ENCODE measurements at places on chromosomes 2 and 18.

DNA sequence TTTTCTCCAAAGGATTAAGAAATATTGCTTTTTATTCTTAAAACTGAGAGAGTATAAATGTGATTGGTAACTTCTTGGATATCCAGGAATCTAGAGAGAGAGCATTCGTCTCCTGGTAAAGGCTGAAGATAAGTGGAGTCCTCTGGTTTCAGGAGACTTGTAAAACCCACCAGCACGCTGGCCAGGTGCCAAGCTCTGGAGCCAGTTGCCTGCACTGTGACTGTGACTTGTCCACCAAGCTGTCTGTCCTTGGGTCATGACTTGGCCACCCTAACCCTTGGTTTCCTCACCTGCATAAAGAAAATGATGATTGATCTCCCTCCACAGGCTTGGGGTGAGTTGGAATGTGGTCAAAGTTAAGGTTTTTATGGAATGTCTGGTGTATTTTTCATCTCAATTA lies 185.4 kb upstream of the NCKAP5 start:
- no peak for DNase-seq

DNA sequence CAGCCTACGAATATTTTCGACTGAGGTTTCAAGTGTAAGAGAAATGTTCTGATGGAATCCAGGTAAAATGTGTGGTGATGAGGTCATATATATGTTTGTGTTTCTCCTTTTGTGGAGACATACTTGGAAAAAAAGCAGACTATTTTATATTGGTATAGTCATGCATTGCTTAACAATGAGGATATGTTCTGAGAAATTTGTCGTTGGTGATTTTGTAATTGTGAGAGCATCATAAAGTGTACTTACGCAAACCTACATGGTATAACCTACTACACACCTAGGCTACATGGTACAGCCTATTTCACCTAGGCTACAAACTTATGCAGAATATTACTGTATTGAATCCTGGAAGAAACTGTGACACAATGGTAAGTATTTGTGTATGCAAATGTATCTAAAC lies 1849.9 kb upstream of the CELF4 start:
- no peak for DNase-seq

DNA sequence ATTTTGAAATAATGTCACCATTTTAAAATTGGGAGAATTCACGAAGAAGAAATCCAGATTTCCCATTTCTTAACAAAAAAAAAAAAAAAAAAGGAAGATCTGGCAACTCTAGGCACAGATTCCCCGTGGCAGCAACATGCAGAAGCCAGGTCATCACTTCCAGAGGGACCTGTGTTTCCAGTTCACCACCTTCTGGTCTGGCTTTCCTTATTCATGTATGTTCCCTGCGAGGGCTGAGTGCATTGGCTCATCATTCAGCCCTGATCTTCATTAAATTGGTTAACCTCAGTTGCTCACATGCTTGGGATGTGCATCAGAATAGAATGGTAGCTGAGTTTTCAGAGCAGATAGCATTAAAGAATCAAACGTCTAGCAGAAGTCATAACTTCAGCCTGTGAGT lies 25.0 kb upstream of the MAP3K20 start:
- DNase-seq, result no peak

DNA sequence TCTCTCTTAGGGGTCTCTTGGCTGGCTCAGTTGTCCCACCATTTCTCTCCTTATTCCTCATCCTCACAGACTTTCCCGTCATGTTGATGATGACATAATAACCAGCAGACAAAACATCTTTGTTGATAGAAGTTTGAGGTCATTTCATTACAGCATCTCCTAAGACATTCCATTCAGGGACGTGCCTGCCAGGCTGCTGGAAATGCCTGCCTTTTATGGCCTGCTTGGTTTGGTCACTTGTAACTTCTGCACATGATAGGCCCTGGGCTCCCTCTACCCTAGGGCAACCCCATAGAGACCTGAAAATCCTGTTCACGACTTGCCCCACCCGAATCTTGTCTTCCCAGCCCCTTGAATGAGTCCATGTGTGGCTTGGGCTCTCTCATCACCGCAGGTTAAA lies 81.7 kb downstream of the SDC1 start:
- no peak for DNase-seq

GRCh38 chr2:46564811-46565241 lies 85.5 kb downstream of the TMEM247 start:
- no peak for DNase-seq
